ENCODE measurements at places on chromosomes 12 and 14. TPM values are rescaled to one million over a fixed set of nuclear protein-coding genes. Genes with fewer than 3 reads are reported as not detected.

Gene CACNA2D4
- total RNA-seq, result 20.8 TPM

Gene CFAP54
- total RNA-seq, result 0.55 TPM

Gene ACOT6
- not detected for total RNA-seq

Gene HOXC6
- not detected for total RNA-seq

Gene KRT72
- total RNA-seq, result not detected

Gene EIF2S3B
- 1.6 TPM for total RNA-seq

Gene AKAP5
- total RNA-seq, result 0.88 TPM

Gene RNF34
- 90.1 TPM for total RNA-seq

Gene SMIM41
- total RNA-seq, result not detected

Gene SYT1
- total RNA-seq, result not detected

Gene FLVCR2
- total RNA-seq, result 3.0 TPM

DNA sequence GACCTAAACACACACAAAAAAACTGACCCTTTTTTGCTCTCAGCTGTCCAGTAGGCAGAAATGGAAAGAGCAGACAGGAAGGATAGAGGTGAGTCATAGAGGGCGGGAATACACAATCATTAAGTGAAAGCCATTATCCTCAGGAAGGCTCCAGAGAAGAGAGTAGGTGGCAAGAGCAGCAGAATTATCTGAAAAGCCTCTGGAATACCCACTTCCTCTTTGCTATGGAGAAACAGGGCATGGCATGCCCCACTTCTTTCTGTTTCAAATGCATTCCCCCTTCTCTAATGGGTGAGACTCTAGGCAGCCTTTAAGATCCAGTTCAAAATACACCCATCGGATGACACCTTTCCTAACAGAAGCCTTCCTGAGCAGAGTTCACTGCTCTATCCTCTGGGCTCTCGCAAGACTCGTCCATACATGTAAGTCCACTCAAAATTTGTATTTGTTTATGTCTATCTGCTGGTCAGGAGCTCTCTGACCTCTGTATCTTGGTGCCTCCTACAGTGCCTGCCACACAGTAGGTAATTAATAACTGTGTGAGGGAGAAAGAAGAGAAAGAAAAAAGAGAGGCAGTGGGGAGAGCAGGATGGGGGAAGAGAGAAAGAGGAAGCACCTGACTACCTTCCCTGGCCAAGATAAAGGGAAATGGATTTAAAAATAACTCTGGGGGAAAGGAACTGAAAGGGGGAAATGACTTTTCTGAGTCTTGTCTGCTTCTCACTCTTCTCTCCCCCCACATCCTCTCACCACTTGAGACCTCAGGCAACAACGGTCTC is 8.5 kb downstream of the KLHL33 start:
- peaks cover 20% of the 10 kb centered on the region for H3K4me1 ChIP-seq
- peaks cover 3% of the 10 kb centered on the region for H3K27me3 ChIP-seq
- H3K36me3 ChIP-seq, result no peaks in the 10 kb centered on the region

DNA sequence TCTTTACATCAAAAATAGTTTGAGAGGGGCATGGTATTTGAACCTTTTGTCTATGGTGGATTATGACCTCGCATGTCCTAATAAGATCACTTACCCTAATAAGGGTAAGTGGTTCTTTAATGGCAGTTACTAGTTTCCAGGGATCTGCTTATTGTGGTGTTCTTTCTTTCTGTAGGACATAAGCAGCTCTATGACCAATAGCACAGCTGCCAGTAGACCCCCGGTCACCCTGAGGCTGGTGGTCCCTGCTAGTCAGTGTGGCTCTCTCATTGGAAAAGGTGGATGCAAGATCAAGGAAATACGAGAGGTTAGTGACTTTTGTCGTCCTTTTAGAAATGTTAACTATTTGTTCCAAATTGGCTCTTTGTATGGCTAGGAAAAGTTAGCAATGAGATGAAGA is 7.2 kb downstream of the PCBP2 start:
- peaks cover 90% of the 10 kb centered on the region for H3K36me3 ChIP-seq
- peaks cover 53% of the 10 kb centered on the region for H3K4me1 ChIP-seq
- H3K27me3 ChIP-seq, result no peaks in the 10 kb centered on the region
- DNase-seq, result no peak
- H3K4me3 ChIP-seq, result no peak overlapping the region
- H3K27ac ChIP-seq, result peak overlapping the region; percentile 35

DNA sequence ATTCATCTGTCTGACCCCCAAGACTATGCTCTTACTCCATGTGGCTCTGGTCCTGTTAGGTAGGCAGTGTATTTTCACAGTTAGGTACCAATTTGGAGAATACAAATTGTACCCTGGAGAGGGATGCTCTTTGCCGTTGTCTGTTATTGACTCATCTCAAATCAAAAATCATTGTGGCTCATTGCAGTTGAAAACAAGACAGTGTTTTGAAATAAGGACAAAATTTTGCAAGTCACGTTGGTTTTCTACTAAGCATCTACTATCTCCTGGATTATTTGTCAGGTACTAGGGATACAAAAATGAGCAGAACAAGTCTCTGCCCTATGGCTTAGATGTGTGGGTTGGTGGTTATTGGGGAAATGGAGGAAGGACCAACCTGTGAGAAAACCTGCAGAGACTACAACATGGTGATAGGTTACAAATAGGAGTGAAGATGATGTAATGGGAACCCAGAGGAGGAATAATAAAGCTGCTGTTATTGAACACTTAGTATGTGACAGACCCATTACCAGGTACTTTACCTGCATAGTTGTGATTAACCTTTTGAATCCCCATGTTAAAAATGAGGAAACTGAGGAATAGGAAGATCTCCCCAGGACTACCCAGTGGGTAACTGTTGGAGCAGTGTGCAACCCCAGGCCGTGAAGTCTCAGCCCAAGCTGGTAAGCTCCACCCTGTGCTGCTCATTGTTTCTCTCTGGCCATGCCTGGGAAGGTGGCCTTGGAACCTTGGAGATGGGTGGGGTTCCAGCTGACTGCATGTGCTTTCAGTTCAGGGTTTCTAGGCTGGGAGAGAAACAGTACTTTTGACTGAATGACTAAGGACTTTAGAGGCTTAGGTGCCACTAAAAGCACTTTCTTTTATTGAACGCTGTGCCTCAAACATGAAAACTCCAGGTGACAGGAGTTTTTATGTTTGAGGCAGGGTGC is 72.9 kb upstream of the SRSF5 start:
- no peak for DNase-seq
- H3K4me3 ChIP-seq, result no peak overlapping the region
- H3K4me1 ChIP-seq, result peaks cover 71% of the 10 kb centered on the region
- no peaks in the 10 kb centered on the region for H3K27me3 ChIP-seq
- H3K27ac ChIP-seq, result peak overlapping the region; percentile 59

GRCh38 chr14:53146739-53147138 is 6.4 kb downstream of the DDHD1 start:
- DNase-seq, result no peak
- H3K4me3 ChIP-seq, result no peak overlapping the region
- H3K27ac ChIP-seq, result peak overlapping the region; percentile 56
- H3K27me3 ChIP-seq, result no peaks in the 10 kb centered on the region
- peaks cover 83% of the 10 kb centered on the region for H3K4me1 ChIP-seq

- peaks cover 12% of the 10 kb centered on the region for H3K27me3 ChIP-seq
- H3K36me3 ChIP-seq, result no peaks in the 10 kb centered on the region
- peaks cover 24% of the 10 kb centered on the region for H3K4me1 ChIP-seq
- H3K27ac ChIP-seq, result no peak overlapping the region
These were observed 4.9 kb downstream of the KRT73 start for GRCh38 chr12:52613384-52614030.

GRCh38 chr14:92998946-92999345 is 76.0 kb downstream of the CHGA start:
- no peak overlapping the region for H3K27ac ChIP-seq
- H3K4me1 ChIP-seq, result peaks cover 3% of the 10 kb centered on the region
- no peak for DNase-seq
- no peaks in the 10 kb centered on the region for H3K36me3 ChIP-seq
- H3K4me3 ChIP-seq, result no peak overlapping the region
- no peaks in the 10 kb centered on the region for H3K27me3 ChIP-seq

DNA sequence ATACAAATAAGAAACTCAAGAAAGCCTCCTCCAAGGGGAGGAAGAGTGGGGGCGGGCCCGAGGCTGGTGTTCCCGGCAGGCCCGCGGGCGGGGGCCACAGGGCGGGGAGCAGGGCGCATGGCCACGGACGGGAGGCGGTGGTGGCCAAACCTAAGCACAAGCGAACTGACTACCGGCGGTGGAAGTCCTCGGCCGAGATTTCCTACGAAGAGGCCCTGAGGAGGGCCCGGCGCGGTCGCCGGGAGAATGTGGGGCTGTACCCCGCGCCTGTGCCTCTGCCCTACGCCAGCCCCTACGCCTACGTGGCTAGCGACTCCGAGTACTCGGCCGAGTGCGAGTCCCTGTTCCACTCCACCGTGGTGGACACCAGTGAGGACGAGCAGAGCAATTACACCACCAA is 8.7 kb downstream of the DACT1 start:
- peaks cover 4% of the 10 kb centered on the region for H3K27me3 ChIP-seq
- H3K4me3 ChIP-seq, result no peak overlapping the region
- no peak overlapping the region for H3K27ac ChIP-seq

- H3K4me3 ChIP-seq, result no peak overlapping the region
- H3K27me3 ChIP-seq, result no peaks in the 10 kb centered on the region
- H3K36me3 ChIP-seq, result no peaks in the 10 kb centered on the region
- DNase-seq, result no peak
- H3K4me1 ChIP-seq, result peaks cover 13% of the 10 kb centered on the region
These were observed 179.6 kb downstream of the TMTC2 start for GRCh38 chr12:82866227-82866775.

- no peaks in the 10 kb centered on the region for H3K27me3 ChIP-seq
- no peak for DNase-seq
- H3K4me1 ChIP-seq, result no peaks in the 10 kb centered on the region
These were observed 168.3 kb downstream of the RMST start for GRCh38 chr12:97630875-97631274.

GRCh38 chr14:60636879-60637478 is 12.3 kb downstream of the SIX1 start:
- peaks cover 11% of the 10 kb centered on the region for H3K36me3 ChIP-seq
- peaks cover 27% of the 10 kb centered on the region for H3K4me1 ChIP-seq
- no peak for DNase-seq

- H3K36me3 ChIP-seq, result no peaks in the 10 kb centered on the region
- no peak for DNase-seq
- H3K4me1 ChIP-seq, result peaks cover 5% of the 10 kb centered on the region
These were observed 14.4 kb downstream of the OXA1L start for GRCh38 chr14:22780941-22781300.

DNA sequence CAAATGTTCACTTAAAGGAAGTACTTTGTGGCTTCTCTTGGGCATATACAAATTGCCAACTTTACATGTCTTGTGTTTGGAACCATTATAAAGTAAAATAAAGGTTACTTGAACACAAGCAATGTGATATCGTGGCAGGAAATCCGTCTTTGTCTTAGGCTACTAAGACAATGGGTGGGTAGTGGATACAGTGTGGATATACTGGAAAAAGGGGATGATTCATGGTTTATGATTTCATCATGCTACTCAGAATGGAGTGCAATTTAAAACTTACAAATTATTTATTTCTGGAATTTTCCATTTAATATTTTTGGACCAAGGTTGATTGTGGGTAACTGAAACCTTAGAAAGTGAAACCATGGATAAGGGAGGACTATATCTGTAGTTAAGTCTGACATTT is 48.4 kb downstream of the MYRFL start:
- DNase-seq, result no peak
- H3K36me3 ChIP-seq, result no peaks in the 10 kb centered on the region
- H3K27ac ChIP-seq, result no peak overlapping the region

DNA sequence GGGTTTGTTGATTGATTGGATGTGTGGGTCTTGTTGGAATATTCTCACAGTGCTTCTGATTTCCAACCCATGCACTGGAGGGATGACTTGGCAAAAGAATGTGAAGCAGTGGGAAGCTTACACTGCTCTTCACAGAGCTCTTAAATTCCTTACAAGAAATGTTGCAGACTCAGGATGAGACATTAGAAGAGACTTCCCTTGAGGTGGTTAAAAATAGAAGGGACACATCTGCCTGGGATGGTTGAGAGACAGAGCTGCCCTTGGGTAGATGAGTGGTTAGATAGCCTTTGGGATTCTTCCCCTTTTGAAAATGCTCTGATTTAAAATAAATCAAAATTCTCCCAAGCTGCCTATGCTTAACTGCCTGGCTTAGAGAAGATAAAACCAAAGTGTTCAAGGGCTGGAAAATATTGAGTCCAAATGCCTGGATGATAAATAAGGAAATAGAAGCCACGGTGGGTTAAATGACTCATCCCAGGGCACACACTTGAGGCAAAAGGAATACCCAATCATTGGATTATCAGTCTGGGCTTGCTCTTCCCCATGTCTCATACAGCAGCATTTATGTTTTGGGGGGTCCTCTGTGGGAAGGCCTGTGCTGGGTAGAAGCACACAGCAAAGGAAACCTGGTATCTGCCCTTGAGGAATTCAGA is 264.3 kb downstream of the AKAP6 start:
- no peaks in the 10 kb centered on the region for H3K4me1 ChIP-seq
- no peak overlapping the region for H3K4me3 ChIP-seq
- H3K27ac ChIP-seq, result no peak overlapping the region
- no peak for DNase-seq

DNA sequence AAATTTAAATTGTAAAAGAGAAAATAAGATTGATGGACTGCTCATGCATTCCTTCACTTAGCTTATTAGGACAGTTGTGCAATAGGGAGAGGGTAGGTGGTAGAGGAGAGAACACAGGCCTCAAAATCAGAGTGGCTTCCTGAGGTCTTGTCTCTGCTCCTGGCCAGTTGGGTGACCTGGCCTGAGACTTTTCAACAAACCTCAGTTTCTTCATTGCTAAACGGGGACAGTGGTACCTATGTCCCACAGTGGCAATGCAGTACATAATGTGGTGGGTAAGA is 2.6 kb downstream of the MAP3K12 start:
- no peaks in the 10 kb centered on the region for H3K36me3 ChIP-seq
- no peaks in the 10 kb centered on the region for H3K27me3 ChIP-seq
- peaks cover 58% of the 10 kb centered on the region for H3K4me1 ChIP-seq
- H3K4me3 ChIP-seq, result no peak overlapping the region
- no peak overlapping the region for H3K27ac ChIP-seq

DNA sequence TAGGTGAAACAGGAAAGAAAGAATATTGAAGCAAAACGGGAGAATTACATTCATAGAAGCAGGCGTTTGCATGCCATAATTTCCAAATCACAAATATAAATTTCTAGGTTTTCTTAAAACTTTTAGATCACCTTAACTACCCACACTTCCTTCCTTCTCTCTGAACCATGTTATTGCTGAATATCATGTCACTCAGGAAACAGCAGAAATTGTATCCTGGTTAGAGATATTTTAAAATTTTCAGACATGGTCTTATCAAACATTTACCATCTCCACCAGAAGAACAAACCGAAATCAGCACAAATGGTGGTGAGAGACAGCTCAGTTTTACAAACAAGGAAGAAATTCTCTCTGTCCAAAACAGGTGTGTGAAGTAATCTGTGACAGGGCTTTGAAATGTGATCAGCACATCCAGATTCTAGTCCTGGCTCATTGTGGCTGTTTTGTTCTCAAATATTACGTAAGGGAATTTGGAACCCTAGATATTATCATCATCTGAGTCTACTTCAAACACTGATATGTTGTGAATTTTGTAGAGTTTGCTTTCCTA is 16.3 kb downstream of the TESPA1 start:
- DNase-seq, result no peak
- H3K4me3 ChIP-seq, result peak overlapping the region; percentile 18
- peaks cover 79% of the 10 kb centered on the region for H3K36me3 ChIP-seq
- peaks cover 49% of the 10 kb centered on the region for H3K4me1 ChIP-seq
- no peaks in the 10 kb centered on the region for H3K27me3 ChIP-seq

All from activated CD4-positive, alpha-beta memory T cell treated with anti-CD3 and anti-CD28 coated beads, Interleukin-2, amount 10 ng/mL, durations not matched to agents 7 days and 5 days (primary cell).